DMS 273 treated with DMSO at 0.1 percent for 48 hours (cell line): ENCODE measurements at places on chromosomes 1 and 21.
A peak's percentile ranks its signal among the peaks of the same experiment; 100 is the strongest.

GRCh38 chr1:174153825-174154107, 5.6 kb upstream of the RABGAP1L start:
- DNase-seq, result no peak

GRCh38 chr1:60952612-60953111, 129.7 kb upstream of the NFIA start:
- DNase-seq, result peak; percentile 66

GRCh38 chr1:232956081-232956480, 5.7 kb downstream of the NTPCR start:
- DNase-seq, result no peak

- no peak for DNase-seq
These were observed 27.2 kb upstream of the LRRC8C start for GRCh38 chr1:89605692-89606091.

- DNase-seq, result no peak
These were observed 352.1 kb downstream of the ST6GALNAC3 start for GRCh38 chr1:76426606-76427005.

- DNase-seq, result no peak
These were observed 18.7 kb upstream of the FAM78B start for GRCh38 chr1:166185526-166185925.

- DNase-seq, result no peak
These were observed 103.4 kb downstream of the COL24A1 start for GRCh38 chr1:86052948-86053698.

DNA sequence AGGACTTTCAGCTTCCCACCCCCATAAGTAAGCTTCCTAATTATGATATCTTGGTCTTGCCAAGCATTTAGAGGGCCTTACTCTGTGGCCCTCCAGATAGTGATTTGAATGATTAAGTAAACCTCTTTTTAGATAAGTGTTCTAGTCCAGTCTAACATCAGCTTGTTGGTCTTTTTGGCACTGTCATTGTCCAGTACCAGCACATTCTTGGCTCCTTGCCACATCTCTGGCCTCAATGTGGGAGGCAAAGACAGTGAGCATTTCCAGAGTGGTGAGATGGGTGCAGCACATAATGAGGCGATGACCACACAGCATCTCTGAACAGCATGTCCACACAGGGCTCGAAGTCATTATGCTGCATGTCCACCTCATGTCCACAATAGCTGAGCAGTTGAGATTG, 6.1 kb downstream of the CAPZA1 start:
- DNase-seq, result no peak

DNA sequence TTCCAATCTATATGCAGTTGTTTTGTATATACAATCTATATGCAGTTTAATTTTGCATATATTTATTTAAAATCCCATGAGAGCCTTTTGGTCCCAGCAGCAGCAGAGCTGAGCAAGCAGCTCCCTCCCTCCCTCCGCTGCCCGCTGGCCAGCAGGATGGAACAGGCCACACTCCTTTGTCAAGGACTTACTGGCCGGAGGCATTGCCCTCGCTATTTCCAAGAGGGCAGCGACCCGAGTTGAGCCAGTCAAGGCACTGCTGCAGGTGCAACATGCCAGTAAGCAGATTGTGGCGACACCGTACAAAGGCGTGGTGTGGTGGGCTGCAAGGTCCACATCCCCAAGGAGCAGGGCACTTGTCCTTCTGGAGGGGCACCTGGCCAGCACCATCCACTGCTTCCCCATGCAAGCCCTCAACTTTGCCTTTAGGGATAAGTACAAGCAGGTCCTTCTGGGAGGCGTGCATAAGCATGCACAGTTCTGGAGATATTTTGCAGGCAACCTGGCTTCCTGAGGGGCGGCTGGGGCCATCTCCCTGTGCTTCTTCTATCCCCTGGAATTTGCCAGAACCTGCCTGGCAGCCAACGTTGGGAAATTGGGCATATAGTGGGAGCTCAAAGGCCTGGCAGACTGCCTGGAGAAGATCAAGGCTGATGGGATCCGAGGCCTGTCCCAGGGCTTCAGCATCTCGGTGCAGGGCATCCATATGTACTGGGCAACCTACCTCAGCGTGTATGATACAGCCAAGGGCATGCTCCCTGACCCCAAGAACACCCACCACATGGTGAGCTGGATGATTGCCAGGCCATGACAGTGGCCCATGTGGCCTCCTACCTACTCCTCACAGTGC, 92.2 kb downstream of the OSBPL9 start:
- no peak for DNase-seq

GRCh38 chr1:115135681-115136080, 46.4 kb upstream of the TSPAN2 start:
- DNase-seq, result no peak
